ENCODE measurements at places on chromosomes 11 and 22. TPM values are rescaled to one million over a fixed set of nuclear protein-coding genes. Genes with fewer than 3 reads are reported as not detected.
A peak's percentile ranks its signal among the peaks of the same experiment; 100 is the strongest.

COA4 gene
- total RNA-seq: 89.5 TPM

RIBC2 gene
- total RNA-seq: 2.1 TPM

SLC5A1 gene
- not detected for total RNA-seq

IRAG1 gene
- total RNA-seq: 75.5 TPM

SMARCB1 gene
- total RNA-seq: 74.0 TPM

APIP gene
- 34.3 TPM for total RNA-seq

TSG101 gene
- 51.5 TPM for total RNA-seq

OR10A2 gene
- total RNA-seq: not detected

MS4A2 gene
- total RNA-seq: 3.0 TPM

BTG4 gene
- total RNA-seq: not detected

SLC15A3 gene
- 32.3 TPM for total RNA-seq

RPL3 gene
- total RNA-seq: 2,529 TPM

ADAMTS15 gene
- total RNA-seq: 5.9 TPM

SLC37A2 gene
- total RNA-seq: 46.5 TPM

LUZP2 gene
- 0.96 TPM for total RNA-seq

VWCE gene
- total RNA-seq: 4.1 TPM

MPZL3 gene
- 7.9 TPM for total RNA-seq

INS gene
- total RNA-seq: not detected

KRTAP5-2 gene
- total RNA-seq: not detected

BCR gene
- total RNA-seq: 88.0 TPM

DNA sequence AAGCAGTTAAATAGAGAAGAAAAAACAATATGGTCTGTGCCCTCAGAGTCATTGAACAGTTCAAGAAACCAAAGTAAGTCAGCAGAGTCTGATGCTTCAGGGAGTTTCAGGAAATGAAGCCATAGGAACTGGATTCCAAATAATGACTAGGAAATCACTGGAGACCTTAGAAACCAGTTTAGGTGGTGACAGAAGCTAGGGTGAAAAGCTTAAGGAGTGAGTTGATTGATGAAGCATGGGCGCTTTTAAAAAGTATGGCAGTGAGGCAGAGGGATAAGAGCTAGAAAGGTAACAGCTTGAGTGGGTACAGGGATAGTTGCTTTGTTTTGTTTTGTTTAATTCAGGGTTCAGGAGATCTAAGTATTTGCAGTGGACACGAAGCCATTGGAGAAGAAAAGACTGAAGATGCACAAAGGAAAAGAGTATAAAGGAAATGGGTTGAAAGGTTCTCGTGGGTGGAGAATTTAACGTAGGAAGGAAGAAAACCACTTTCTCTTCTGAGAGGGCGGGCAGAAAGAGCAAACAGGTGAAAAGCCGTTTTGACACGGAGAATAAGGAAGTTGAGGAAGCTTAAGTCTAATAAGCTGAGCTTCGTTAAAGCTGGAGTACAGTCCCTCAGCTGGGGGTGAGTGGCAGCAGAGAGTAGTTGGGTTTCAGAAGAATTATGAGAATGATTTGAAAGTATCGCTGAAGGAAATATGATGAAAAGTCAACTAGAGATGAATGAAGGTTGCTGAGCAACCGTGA lies 14.8 kb downstream of the SGSM3 start:
- DNase-seq: no peak

DNA sequence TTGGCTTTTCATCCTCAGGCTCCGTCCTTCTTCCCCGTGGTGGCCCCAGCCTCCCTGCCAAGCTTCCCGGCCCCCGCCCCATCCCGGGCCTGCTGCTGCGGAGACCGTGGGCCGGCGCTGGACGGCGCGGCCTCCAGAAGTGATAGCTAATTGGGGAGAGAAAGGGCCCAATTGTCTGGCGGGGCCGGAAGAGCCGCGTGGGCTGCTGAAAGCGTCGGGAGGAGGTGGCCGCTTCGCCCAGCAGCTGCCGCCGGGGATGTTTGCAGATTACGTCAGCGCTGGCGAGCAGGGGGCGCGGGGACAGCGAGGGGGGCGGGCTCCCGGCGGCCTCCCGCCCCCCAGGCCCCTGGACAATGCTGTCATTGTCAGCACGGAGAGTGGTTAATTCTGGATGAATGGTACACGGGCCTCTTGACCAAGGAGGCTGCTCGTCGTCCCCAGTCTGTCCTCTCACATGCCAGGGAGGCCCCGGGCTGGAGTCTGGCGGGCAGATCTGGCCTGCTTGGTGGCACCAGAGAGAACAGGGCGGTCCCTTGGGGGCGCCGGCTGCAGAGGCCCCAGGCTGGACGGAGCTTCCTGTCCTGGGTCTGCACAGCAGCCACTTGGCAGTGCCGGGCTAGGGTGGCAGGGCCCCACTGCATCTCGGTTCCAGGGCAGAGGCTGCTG lies 1.6 kb downstream of the SMIM38 start:
- DNase-seq: no peak

DNA sequence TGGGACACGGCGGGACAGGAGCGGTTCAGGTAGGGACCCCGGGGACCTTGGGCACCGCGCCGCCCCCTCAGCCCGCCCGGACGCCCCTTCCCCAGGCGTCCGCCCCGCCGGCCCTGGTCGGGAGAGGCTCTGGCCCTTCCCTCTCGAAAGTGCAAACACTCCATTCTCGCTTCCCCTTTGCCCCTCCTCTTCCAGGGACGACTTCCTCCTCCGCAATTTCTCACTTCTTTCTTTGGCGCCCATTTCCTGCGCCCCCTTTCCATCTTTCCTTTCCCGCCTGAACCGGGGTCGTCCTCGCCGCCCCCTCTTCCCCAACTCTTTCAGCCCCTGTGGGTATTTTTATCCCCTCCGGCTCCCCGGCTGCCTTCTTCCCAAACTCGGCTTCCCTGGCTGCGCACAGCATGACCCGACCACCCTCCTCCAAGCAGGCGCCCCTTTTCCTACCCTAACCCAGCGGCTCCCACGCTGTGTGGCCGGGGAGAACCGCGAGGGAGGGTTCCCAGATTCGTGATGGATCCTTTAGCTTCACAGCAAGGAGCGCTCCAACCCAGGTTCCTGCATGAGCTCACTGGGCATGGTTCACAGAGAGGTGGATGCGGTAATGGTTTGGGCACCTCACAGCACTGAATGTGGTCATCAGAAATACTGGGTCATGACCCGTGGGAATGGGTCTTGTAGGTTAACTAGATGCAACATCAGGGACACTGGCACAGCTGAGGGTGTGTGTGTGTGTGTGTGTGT lies 689 bp downstream of the RAB39A start:
- DNase-seq: no peak

GRCh38 chr22:22376352-22376706 lies 131.7 kb downstream of the VPREB1 start:
- DNase-seq: no peak

- no peak for DNase-seq
Observed at GRCh38 chr22:25182131-25183110, 17.2 kb upstream of the CRYBB3 start.

GRCh38 chr11:124633355-124633754 lies 10.7 kb downstream of the TBRG1 start:
- DNase-seq: no peak

- no peak for DNase-seq
Observed at GRCh38 chr11:72012091-72012630, 13.5 kb downstream of the IL18BP start.

- DNase-seq: peak; percentile 74
Observed at GRCh38 chr11:8092587-8093424, 11.8 kb downstream of the TUB start.

- DNase-seq: no peak
Observed at GRCh38 chr22:39656495-39657490, 86.2 kb downstream of the CACNA1I start.

DNA sequence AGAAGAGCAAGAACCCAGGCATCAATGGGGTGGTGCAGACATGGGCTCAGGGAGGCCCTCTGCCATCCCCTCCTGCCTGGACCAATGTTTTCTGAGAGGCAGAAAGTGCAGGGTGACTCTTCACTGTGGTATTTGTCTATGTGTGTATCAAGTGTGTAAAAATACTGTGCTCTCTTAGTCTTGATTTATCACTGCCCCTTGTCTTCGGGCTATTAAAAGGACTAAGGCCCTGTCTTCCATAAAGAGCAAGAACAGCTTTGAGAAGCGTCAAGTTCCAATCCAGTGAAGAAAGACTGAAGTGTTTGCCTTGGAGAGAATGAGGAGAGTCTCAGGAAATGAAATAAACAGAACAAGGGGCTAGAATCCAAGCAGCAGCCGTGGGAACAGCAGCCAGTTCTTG lies 14.4 kb downstream of the PRSS23 start:
- no peak for DNase-seq

- no peak for DNase-seq
Observed at GRCh38 chr11:102155676-102156075, 45.4 kb downstream of the YAP1 start.

- no peak for DNase-seq
Observed at GRCh38 chr11:30387891-30388861, 65.3 kb downstream of the ARL14EP start.

DNA sequence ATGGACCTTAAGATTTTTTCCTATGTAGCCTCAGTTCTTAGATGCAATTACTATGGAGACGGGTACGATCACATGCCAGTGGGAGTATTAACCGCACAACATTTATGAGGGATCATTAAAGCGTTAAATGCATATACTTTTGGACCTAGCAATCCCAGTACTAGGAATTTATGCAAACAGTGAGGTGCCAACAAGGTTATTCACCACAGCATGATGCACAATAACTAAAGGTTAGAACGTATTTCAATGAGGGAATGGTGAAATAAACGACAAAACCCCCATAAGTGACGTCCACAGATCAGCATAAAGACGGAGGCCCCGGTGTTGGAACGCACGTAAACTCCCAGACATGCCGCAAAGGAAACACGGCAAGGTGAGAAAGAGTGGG lies 539 bp downstream of the SIRT3 start:
- no peak for DNase-seq

DNA sequence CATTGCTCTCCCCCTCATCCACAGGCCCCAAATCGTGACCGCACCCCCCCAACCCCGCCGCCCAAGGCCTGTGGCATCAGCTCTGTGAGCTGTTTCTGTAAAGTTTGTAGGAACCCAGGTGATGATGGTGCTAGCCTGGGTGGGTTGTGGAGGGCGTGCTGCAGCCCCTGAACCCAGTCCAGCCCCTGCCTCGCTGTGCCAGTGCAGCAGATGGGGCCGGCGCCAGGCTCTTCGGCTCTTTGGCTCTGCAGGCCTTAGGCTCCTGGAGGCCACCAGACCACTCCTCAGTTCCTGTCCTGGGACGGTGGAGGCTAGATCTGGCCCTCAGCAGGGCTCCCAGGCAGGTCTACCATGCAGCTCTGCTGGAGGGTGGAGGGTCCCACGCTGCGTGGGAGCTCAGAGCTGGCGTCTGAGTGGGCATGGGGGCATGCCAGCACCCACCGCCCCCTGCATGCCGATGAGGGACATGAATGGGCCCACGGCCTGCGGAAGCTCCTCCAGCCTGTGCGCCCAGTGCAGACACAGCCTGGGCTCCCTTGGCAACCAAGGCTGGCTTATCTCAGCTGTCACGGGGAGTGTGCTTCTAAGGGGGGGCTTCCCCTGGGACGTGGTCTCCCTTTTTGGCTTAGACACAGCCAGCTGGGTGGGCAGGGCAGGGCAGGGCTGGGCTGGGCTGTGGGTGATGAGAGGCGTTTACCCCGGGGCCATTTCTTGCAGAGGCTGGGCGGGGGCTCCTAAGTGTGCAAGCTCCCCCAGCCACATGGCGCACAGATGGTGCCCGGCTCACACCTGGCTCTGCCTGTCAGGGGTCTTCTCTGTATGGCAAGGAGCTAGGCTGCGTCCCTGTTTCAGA lies 1187.6 kb downstream of the BRD1 start:
- DNase-seq: no peak

DNA sequence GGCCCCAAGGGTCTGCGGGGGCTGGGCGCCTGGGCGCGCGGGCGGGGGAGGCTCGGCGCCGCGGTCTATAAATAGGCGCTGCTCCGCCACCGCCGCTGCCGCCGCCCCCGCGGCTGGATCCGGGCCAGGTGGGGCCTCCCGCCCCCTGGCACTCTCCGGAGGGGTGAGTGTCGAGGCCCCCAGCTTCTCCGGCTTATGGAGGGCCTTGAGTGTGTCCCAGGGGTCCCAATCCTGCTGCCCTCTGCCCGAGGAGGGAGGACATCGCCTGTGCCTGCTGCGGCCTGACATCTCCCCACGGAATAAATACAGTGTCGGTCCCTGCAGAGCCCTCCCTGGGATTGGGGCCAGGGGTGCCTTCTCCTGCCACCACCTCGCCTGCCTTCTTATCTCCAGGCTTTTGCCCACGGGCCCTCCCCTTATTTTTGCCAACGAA lies 4.3 kb upstream of the GP1BB start:
- DNase-seq: no peak

GRCh38 chr22:36252754-36253522 lies at the start of gene APOL1:
Gene APOL1 (plus strand): TSS chr22:36253133. CDS start chr22:36254956, 1,823 bp downstream.
- DNase-seq: peak; percentile 78

GRCh38 chr11:1453611-1454034 lies 33.0 kb downstream of the MOB2 start:
- no peak for DNase-seq

DNA sequence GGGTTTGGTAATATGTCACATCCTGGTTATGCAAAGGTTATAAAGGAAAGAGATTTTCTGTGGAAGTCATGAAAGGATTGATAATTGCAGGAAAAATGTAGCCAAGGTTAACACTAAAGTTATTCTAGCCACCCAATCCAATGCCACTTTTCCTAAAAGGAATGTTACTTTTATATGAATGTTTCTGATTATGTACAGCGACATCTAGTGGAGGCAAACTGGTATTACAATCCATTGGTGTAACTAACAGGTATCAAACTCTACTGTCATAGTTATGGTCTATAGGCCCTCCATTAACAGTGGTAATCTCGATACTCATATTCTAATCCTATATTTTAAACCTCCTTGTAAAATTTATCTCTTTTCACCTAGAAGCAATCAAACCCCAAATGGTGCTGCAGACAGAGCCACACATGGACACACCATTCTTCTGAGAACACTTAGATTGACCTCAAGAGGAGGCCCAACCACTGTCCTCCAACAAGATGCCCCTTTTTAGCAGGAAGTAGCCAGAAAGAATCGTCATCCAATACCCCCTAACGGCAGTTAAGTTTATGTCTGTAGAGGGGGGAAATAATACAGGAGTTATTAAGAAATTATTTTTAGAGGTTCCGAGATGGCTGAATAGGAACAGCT lies 74.9 kb upstream of the RAG2 start:
- DNase-seq: no peak

DNA sequence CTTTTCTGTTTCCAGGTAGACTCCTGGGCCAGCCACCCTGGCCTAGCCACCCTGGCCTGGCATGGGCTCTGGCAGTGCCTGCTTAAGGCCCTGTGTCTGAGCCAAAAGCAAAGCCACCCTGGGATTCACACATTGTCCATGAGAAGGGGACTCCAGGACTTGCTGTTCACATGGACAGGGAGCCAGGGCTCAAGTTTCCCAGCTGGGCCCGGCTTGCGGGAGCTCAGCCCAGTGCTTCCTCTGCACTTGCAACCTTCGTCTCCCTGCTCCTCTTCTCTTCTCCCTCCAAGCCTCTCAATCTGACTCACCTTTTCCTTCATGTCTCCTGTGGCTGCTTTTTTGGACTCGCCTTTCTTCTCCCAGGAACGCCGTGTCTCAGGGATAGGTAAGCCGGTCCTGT lies 130.3 kb downstream of the MICAL2 start:
- no peak for DNase-seq

- no peak for DNase-seq
Observed at GRCh38 chr11:103112364-103112763, 3.1 kb downstream of the DYNC2H1 start.

GRCh38 chr11:27363576-27364117 lies 632 bp upstream of the CCDC34 start:
- DNase-seq: no peak

All from ureter (tissue), 1 donor.